ENCODE measurements at places on chromosomes 6 and 20.

DNA sequence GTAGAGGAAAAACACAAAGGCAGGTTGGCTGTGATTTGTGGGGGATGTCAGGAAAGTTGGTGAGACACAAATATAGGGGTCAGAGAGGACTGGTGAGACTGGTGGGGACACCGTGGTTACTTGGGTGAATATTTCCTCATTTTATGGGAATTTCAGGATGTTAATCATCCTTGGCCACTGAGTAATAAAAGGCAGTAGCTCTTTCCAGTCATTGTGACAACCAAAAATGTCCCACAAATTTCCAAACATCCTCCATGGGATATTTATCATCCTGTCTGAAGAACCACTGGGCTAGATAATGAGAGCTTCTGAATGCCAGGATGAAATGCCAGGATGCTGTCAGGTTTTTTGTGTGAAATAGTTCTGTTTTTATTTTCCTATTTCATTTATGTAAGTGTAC, 374.1 kb downstream of the CD109 start:
- no peak for DNase-seq

GRCh38 chr20:64100946-64101688, 6.2 kb downstream of the NPBWR2 start:
- no peak for DNase-seq

DNA sequence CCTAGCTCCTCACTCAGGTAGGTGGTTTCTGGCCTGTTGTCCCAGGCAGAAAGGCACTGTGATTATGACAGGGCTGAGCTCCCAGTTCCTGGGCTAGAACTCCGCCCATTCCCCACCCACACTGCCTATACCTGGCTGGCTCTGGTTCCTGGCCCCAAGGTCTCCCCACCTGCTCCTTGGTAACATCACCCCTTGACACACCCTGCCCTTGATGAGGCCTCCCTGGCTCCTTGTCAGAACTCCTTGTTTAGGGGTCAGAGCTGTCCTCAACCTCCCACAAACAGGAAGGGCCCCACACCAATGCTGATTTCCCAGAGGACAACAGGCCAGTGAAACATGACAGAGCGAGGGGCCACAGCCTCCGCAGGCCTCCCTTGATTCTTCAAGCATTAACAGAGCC, 15.5 kb upstream of the MYMX start:
- DNase-seq: no peak

- DNase-seq: no peak
These were observed 26.1 kb upstream of the CDH22 start for GRCh38 chr20:46334303-46334904.
